ENCODE measurements at places on chromosomes 1 and 21. TPM values are rescaled to one million over a fixed set of nuclear protein-coding genes. Genes with fewer than 3 reads are reported as not detected.

The LCE1E gene
- not detected for total RNA-seq

The PODN gene
- total RNA-seq = 47.5 TPM

The VANGL2 gene
- not detected for total RNA-seq

The HES3 gene
- not detected for total RNA-seq

The GPR153 gene
- total RNA-seq = 10.9 TPM

The TCHHL1 gene
- total RNA-seq = not detected

The INTS7 gene
- total RNA-seq = 34.7 TPM

The FASLG gene
- not detected for total RNA-seq

The KPRP gene
- total RNA-seq = not detected

The LGR6 gene
- total RNA-seq = not detected

The ATAD3C gene
- under 0.01 TPM for total RNA-seq

The KRTAP12-2 gene
- not detected for total RNA-seq

The GJB5 gene
- not detected for total RNA-seq

The KCND3 gene
- total RNA-seq = 0.09 TPM

The TPTE gene
- total RNA-seq = not detected

The TNFRSF9 gene
- total RNA-seq = under 0.01 TPM
